ENCODE measurements at places on chromosomes 7 and 10.

DNA sequence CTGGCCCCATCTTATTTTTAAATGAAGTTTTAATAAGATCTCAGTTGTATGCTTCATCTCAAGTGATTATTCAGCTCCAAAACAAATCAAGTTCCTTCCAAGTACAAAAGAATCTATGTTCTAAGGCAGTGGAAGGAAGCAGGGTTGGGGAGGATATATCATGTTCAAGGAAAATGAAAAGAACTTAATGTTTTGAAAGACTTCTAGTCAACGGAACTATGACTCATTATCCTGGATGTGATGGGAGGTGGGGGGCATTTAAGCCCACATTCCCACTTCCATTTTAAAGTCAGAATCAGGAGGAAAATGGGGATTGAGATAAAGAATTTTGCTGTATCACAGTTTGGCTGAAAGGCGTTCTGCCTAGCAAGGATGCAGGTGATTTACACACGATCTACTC lies 59.4 kb downstream of the FANK1 start:
- DNase-seq = no peak

- no peak for DNase-seq
These were observed 79.7 kb upstream of the FAM3C start for GRCh38 chr7:121475806-121476205.

- no peak for DNase-seq
These were observed 34.6 kb downstream of the LEP start for GRCh38 chr7:128275681-128276080.

DNA sequence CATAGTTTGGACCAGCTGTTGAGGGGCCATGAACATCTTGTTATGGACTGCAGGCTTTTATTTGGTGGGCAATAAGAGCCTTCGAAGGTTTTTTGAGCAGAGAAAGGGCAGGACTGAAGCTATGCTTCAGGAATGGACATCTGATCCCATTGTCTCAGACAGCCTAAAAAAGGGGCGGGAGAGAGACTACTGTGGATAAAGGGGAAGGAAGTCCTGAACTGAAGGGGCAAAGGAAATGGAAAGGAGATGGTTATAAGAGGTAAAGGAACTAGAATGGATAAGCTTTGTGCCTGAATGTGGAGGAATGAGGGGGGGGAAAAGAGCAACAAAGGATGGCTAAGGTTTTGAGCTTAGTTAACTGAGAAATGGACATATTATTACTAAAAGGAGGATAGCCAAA lies 172.5 kb downstream of the SKAP2 start:
- no peak for DNase-seq

GRCh38 chr7:106346678-106347217 lies 62.0 kb upstream of the NAMPT start:
- no peak for DNase-seq

DNA sequence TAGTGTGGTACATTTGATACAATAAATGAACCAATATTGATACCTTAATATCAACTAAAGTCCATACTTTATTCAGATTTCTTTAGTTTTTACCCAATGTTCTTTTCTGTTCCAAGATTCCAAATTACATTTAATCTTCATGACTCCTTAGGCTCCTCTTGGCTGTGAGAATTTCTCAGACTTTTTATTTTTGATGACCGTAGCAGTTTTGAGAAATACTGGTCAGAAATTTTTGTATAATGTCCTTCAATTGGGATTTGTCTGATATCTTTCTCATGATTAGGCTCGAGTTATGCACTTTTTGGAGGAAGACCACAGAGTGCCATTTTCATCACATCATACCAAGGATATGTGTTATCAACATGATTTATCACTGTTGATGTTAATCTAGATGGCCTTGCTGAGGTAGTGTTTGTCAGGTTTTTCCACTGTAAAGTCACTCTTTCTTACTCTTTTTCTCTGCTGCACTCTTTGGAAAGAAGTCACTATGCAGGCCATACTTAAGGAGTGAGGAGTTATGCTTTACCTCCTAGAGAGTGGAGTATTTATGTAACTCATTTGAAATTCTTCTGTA lies 12.9 kb upstream of the ENTPD1 start:
- DNase-seq = no peak

GRCh38 chr10:52571516-52572182 lies 200.9 kb downstream of the MBL2 start:
- DNase-seq = no peak

DNA sequence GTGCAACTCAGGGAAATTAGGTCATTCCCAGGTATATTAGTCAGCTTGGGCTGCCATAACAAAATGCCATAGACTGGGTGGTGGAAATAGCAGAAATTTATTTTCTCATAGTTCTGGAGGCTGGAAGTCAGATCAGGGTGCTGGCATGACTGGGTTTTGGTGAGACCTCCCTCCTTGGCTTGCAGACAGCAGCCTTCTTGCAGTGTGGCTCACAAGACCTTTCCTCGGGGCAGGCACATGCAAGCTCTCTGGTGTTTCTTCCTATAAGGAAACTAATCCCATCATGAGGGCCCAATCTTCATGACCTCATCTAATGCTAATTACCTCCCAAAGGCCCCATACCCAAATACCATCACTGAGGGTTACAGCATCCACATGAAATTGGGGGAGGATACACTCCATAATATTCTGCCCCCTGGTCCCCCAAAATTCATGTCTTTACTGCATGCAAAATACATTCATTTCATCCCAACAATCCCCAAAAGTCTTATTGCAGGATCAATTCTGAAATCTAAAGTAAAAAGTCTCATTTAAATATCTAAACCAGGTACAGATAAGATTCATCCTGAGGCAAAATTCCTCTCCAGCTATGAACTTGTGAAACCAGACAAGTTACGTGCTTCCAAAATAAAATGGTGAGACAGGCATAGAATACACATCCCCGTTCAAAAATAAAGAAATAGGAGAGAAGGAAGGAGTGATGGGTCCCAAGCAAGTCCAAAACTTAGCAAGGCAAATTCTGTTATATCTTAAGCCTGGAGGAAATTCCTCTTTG lies 17.4 kb upstream of the CBLL1 start:
- no peak for DNase-seq

DNA sequence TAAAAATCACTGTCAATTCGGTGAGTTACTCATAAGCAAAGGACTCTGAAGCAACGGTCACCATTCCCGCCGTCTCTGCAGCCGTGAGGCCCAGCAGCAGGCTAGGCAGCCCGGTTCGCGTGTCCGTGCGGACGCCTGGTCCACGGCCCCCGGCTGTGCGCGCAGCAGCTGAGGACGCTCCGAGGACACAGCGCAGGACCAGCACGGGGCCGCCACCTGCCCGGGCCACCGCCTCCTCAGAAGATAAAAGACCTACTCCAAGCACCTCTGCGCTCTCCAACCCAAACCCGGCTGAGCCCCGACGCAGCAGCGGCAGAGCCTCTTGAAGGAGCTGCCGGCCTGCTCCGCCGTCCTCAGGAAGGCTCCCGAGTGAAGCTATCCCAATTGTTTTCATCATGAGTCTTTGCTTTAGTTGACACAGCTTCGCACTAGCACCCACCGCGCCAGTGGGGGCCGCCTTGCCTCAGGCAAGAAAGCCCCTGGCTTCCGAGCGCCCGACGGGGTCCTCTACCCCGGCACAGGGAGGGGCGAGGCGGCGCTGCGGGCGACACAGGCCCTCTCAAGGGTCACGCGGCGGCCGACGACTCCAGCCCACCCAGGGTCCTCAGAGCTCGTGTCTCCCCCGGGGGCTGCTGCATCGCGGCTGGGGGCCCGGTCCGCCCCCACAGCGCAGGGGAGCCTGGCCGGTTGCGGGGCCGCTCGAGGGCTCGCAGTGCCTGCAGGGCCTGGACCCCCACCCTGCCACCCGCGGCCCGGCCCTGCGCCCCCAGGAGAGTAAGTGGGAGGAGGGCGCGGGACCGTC lies 16.9 kb upstream of the GPR146 start:
- no peak for DNase-seq

DNA sequence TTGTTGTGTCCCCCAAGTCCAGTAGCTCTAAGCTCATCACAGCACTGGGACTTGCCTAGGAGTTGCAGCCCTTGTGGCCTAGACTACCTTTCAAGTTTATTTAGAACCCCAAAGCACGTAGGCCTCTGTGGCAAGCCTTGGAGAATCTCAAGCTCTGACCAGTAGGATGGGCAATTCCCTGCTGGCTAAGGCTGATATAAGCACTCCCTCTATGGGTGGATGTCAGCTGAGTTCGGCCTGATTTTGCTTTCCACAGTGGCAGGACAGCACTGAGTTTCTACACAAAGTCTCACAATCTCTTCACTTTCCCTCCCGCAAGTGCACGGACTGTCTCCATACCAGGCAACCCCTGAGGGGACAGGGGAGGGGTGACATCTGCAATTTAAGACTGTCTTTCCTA lies 886.4 kb upstream of the LRRN3 start:
- no peak for DNase-seq

- DNase-seq = no peak
These were observed 325.5 kb downstream of the PAXIP1 start for GRCh38 chr7:154677454-154677853.

- no peak for DNase-seq
These were observed 39.9 kb downstream of the ANXA8 start for GRCh38 chr10:47444047-47444446.

DNA sequence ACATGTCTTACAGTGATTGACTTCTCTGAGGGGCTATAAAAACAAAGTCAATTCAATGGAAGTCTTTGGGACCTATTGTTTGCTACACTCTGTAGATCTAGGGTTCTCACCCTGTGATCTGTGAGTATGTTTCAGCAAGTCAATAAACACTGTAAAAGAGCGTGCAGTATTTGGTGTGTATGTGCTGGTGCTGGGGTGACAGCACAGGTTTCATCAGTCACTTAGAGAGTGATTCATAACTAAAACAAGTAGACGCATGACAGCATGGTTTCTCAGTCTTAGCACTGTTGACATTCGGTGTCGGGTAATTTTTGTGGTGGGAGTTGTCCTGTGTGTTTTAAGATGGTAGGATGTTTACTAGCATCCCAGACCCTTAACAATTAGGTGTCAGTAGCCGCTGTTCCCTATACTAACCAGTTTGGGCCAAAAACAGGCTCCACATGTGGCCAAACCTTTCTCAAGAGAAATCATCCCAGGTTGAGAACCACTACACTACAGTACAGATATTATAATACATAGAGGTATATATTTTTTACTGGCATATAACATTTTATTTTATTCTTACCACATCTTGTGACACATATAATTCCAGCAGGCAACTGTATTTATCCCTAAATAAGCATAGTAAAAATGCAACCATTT lies 411.8 kb downstream of the ARL4A start:
- DNase-seq = no peak

- DNase-seq = no peak
These were observed 1187.2 kb downstream of the XPNPEP1 start for GRCh38 chr10:108736111-108736510.

- no peak for DNase-seq
These were observed 4.7 kb downstream of the CCNY start for GRCh38 chr10:35340975-35341374.

GRCh38 chr10:132735923-132736391 lies 50.0 kb downstream of the NKX6-2 start:
- DNase-seq = no peak

DNA sequence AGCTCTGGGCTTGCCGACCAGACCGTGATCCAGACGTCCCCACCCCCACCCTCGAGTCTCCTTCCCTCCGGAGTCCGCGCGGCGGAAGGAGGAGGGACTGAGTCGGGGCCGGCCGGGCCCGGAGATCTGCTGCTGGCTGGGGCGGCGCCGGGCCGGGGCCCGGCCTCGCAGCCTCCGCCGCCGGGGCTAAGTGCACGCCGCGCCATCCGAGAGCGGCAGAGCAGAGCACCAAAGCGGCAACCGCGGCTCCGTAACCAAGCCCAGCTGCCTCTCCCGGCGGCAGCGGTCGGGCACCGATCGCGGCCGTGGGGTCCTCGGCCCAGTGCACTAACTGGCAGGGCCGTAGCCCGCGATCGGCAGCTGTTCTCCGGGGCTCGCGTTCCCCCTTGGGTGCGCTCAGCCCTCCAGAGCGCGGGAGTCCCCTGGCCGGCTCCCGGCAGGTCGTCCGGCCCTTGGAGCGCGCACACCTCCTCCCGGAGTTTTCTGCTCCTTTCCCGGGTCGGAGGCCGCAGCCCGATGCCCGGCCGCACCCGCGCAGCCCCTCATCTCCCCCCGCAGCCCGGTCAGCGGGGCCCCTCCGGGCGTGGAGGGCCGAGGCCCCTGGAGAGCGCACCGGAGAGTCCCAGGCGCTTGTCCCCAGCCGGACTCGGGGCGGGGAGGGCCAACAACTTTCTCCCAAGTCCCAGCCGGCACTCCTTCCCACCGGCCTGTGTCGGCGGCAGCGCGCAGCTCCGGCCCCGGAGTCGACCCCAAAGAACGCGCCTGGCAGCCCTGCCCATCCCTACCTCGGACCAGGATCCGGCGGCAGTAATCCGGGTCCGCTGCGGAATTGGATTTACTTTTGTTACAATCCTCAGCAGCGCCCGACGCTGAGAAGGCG lies 799 bp downstream of the VAX1 start:
- DNase-seq = no peak

DNA sequence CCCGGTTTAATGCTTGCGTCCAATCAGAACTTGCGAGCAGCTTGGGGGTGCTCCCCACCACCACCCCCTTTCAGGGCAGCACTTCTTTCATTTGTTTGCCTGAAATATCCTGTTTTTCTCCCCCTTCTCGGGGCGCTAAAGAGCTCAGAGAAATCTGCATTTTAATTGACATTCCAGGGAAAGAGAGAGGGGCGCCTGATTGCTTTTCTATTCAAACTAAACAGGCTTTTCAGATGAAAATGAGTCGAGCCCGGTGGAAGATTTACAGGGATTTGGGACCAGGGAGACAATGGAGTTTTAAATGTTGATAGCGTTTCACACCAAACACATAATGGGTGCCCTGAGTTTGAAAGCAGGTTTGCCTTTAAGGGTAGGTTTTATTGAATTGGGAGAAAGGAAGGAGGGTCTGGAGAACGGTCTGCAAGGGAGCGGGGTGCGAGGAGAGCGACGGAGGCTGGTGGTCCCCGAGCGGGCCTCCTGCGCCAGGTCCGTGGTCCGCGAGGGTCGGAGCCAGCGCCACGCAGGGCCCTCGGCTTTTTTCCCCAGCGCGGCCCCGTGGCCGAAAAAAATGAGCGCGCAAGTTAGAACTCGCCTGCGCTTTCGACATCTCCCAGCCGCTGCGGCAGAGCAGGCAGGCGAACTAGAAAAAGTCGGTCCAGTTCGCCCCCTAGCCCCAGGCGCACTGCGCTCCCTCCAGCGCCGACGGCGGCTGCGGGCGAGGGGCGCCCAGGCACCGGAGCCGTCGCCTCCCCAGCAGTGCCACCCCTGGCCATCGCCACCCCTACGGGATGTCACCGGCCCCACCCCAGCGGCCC lies 1.3 kb downstream of the FGFR2 start:
- DNase-seq = no peak

DNA sequence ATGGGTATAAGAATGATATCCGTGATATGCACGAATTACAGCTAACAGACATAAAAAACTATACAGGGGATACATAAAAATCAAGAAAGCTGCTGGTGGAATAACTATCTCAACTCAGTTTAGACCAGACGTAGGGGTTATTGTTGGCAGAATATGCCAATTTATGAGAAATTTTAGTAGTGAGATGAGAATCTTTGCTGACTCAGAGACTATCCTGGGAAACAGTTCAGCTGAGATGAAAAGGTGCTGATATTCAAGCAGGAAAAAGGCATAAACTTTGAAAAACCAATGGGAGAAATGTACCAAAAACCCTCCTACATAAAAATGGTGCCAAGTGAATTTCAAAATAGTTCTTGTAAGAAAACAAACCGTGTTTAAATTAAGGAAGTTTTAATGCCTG lies 3.3 kb downstream of the MRPS33 start:
- DNase-seq = no peak

All from cortex of kidney (tissue), 1 donor.